ENCODE measurements at places on chromosomes 5 and 9. TPM values are rescaled to one million over a fixed set of nuclear protein-coding genes. Genes with fewer than 3 reads are reported as not detected.

The NDUFB6 gene
- 23.2 TPM for polyA plus RNA-seq

The SLC30A5 gene
- polyA plus RNA-seq = 57.0 TPM

The DCP2 gene
- polyA plus RNA-seq = 7.2 TPM

The LCN15 gene
- not detected for polyA plus RNA-seq

The CYSRT1 gene
- polyA plus RNA-seq = 2.5 TPM

The FREM1 gene
- polyA plus RNA-seq = 4.7 TPM

The GPSM1 gene
- 31.5 TPM for polyA plus RNA-seq
